ENCODE measurements at places on chromosomes 7 and 10.

GRCh38 chr10:1662438-1663025, 74.8 kb downstream of the ADARB2 start:
- no peak for DNase-seq

DNA sequence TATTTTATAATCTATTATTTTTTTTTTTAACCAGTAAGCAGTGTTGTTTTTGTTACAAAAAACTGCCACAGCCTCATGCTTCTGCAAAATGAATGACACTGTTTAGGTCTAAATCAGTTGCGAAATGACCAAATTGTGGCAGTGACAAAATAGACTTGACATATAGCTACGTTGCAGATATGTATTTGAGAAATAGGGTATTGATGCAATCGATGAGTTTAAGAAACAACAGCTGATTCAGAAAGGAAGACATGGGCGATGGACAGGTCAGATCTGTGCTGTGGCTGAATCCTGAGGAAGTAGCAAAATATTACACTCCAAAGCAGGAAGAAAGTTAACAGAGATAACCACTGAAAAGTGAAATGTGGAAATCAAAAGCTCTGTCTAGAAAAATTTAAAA, 89.0 kb upstream of the STEAP4 start:
- no peak for DNase-seq

DNA sequence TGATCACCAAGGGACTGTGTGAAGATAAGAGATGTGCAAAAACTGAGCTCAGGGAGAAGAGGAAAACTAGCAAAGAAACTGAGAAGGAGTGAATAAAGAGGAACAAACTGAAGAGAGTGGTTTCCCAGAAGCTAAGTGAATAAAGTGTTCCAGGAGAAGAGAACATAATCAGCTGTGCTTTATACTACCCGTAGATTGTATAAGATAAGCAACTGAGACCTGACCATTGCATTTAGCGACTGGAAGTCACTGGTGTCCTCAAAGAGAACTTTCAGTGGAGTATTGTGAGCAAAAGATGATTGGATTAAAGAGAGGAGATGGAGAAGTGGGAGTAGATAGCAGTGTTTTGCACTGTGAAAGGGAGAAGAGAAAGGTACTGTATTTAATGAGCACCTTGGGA, 14.6 kb downstream of the PHTF2 start:
- DNase-seq = no peak

DNA sequence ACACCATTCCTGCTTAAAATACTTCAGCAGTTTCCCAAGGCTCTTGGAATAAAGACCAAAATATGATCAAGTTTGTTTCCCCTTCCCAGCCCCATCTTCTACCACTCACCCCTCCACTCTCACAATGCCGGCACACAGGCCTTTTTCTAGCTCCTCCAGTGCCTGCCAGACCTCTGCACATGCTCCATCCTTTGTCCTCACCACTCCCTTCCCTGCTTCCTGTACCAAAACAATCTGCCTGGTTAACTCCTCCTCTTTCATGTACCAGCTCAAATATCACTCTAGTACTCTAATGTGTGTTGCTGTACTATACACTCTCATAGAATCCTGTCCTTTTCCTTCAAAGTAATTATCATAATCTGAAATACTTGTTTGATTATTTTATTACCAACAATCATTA, 19.4 kb downstream of the SCRN1 start:
- no peak for DNase-seq

DNA sequence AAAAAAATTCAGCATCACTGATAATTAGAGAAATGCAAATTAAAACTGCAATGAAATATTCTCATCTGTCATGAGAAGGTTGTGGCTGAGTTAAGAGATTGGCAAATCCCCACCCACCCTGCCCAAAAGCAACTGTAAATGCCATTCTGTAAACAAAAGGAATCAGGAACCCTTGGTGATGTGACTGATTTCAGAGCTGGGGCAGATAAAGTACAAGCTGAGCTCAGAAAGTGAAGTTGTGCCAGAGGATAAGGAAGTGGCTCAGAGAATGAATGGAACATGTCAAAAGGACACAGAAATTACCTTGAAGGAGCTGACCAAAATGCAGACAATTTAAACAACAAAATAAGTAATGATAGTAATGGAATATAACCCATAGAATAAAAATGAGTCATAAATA, 32.7 kb upstream of the ARMS2 start:
- DNase-seq = no peak

- DNase-seq = no peak
Measured at GRCh38 chr7:106795084-106795876, 69.8 kb upstream of the PIK3CG start.

- no peak for DNase-seq
Measured at GRCh38 chr10:49057231-49057880, 58.0 kb downstream of the VSTM4 start.

DNA sequence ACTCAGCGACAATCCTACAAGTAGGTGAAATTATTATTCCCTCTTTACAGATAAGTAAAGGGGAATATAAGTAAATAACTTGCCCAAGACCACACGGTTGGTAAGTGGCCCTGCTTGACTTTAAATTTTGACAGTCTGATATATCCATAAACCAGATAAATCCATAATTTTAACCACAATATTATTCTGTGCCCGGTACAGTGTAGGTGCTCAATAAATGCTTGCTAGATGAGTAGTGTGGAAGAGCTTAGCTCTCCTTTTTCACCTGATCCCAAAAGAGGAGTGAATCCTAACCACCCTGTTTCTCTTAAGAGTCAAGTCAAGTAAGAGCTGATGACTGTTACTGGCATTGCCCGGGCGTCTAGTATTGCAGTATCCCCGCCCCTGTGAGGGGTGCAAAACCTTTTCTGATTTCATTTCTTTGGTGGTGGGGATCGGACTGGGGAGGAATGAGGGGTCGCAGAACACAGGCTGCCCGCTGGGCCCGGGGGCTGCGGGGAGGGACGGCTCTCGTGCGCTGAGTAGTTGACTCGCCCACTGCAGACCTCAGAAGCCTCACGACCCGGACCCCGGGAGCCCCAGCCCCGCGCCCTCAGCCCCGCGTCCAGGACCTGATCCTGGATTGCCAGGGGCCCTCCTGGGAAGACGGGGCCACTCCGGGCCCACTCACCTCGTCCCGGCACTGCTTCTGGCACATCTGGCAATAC, 490 bp downstream of the KIN start:
- no peak for DNase-seq

- DNase-seq = peak; percentile 64
Measured at GRCh38 chr7:81469869-81470723, 299.8 kb downstream of the HGF start.

- DNase-seq = no peak
Measured at GRCh38 chr10:6228647-6229046, 25.9 kb downstream of the PFKFB3 start.

DNA sequence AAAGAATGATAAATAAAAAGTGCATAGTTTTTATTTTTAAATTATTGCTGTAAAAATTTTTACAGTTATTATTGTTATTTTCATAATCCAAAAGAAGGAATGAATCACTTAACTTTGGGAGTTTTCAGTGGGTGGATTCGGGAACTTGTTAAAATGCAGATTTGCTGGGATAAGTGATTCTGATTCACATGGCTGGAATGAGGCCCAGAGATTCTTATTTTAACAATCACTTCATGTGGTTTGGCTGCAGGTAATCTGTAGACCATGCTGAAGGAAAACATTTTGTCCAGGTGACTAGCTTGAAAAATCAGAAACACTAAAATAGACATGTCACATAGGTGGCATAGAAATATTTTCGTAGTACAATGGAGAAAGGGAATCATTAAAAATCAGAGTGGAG, 13.9 kb downstream of the CROT start:
- DNase-seq = no peak

GRCh38 chr10:122018951-122019413, 30.0 kb downstream of the TACC2 start:
- no peak for DNase-seq

Measured in NCI-H1417 (cell line).